ENCODE measurements at places on chromosomes 12 and 14.

- DNase-seq = no peak
Observed at GRCh38 chr14:38524636-38525509, 269.0 kb upstream of the CLEC14A start.

DNA sequence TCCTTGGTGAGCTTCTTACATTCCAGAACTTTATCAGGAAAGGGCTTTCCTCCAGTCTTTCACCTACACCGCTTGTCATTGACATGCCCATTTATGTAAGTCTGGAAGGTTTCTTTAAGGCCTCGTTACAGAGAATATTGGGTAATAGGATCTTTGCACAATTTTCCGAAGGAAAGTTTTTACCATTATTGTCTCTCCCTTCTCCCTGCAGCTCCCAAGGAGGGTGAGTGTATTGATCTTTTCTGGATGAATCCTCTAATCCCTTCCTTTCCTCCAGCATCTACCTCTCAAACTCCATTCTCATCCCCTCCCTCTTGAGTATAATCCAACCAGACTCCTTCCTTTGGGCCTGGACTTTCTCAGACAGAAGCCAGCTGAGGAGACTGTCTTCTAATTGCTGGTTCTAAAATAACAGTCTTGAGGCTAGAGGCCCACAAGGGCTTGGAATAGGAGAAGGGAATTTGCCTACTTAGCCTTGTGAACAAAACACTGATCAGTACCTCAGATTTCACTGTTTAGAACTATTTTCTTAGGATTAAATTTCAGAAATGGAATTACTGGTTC, 21.8 kb downstream of the WNK1 start:
- DNase-seq = no peak

DNA sequence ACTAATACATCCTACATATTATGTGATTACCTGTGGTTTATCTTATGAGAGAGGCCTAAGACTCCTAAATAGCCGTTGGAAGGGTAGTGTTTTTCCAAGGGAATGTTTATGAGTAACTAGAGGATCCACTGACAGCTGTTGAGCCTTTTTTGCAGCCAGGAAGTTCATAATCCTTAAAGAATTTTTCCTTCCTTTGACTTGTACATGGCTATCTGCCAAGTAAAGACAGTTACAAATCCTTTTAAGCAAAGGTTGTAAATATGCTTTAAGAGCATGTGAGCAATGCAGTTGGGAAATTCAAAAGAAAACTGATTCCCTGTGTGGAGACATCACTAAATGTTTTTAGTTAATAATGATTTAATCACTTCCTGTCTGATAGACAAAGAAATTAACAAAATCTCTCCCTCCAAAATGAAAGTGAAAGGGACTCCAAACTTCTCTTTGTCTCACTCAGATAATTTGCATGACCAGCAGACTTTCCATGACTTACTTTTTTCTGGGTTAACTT, 333.8 kb downstream of the PDZRN4 start:
- no peak for DNase-seq

GRCh38 chr12:129195081-129195480, 341.8 kb downstream of the GLT1D1 start:
- no peak for DNase-seq

DNA sequence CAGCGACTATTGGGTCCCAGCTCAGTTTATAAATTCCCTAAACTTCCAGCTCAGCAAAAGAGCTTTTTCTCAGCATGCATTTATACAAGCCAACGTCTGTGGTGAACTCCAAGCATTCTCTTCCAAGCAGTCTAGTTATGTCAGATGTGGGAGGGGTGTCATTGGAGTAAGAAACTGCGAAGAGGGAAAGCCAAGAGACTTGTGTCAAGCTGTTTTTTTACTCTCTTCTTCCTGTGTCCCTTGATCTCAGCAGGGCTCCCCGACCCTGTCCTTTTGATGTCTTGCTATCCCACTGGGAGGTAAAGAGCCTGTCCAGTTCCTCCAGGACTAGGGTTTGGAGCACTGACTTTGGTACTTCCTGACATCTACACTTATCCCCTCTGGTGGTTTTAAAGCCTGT, 69.0 kb downstream of the PPM1H start:
- no peak for DNase-seq

DNA sequence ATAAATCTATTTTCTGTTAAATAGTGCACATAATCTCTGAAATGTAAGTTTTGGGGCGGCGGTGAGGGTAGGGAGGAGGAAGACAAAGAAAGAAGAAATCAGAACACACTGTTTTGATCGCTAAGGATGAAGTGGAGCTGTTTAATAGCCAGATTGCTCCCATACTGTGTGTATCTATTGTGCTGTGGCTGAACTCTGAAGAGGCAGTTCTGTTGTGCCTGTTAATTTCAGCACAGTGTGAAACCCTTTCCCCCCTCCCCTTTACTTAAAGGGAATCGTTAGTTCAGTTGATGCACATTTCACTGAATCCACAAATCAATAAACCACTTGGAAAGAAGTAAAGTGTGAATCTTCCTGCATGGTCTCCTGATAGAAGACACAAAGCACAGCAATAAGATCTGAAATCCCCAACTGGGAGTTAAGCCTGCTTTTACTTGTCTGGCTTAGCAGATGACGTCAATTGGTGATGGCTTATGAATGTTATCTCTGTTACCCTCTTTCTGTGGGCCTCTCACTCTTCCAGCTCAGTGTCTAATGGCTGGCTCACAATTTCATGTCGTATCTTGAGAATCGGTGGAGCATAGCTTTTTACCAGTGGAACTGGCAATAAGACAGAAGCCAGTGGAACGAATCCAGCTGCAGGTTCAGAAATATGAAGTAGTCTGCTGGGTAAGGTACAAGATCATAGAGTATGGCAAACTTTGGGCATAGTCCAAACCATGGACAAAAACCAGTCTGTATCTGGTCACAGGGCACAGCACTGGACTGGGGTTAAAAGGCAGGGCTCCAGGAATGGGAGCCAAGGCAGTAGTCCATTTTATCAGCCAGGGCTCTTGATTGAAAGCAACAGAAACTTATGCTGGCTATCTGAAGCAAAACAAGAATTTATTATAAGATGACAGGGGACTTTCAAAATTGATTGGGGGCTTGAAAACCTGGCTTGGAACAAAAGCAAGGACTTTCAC, 413.5 kb upstream of the SEL1L start:
- no peak for DNase-seq

Measured in stimulated activated CD4-positive, alpha-beta T cell treated with anti-CD3 and anti-CD28 coated beads, Interleukin-4, amount 100 ng/mL, for 24 hours (primary cell).